Cortex of kidney (tissue), 1 donor: ENCODE measurements at places on chromosomes 2 and 18.

GRCh38 chr2:237923481-237924163 is 43.2 kb upstream of the UBE2F start:
- no peak for DNase-seq

- DNase-seq, result no peak
These were observed 228.5 kb downstream of the TTC32 start for GRCh38 chr2:19673213-19673791.

DNA sequence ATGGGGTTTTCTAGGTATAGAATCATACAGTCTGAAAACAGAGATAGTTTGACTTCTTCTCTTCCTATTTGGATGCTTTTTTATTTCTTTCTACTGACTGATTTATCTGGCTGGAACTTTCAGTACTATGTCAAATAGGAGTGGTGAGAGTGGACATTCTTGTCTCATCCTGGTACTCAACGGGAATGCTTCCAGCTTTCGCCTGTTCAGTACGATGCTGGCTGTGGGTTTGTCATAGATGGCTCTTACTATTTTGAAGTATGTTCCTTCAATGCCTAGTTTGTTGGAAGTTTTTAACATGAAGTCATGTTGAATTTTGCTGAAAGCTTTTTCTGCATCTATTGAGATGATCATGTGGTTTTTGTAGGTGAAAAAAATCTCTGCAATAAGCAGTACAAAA is 730.4 kb downstream of the PLCL1 start:
- no peak for DNase-seq

GRCh38 chr2:68196120-68196716 is 38.5 kb downstream of the PNO1 start:
- no peak for DNase-seq

DNA sequence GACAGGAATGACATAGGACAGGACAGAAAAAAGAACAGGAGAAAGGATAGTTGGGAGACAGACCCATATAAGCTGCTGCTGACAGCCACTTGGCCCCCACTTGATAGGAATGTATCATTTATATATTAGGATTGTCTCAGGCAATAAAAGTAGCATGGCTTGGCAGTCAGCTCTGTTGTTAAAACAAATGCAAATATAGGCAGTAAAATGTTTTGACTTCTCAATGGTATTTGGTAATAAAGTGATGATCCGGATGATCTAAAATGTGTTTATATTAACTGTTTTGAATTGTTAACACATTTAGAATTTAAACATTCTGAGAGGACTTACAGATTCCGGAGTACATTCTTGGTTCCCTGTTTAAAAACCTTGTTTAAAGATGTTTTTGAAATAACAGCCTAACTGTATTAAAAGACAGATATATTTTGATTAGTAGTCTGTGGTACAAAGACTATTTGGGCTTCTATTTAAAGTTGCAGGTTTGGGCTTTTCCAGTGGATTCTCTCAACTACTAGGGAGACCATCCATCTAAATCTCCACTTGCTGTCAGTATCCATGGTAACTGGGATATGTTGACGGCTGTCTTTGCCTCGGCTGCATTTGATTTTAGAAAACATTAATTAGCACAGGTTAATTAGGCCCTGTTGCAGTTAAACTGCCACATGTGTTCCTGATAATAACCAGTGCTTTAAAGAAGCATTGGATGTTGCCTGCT is 147.6 kb downstream of the ESCO1 start:
- DNase-seq, result no peak

GRCh38 chr2:26712486-26713465 is 20.3 kb downstream of the KCNK3 start:
- DNase-seq, result no peak

- DNase-seq, result no peak
These were observed 12.7 kb downstream of the ABI2 start for GRCh38 chr2:203340791-203341487.

DNA sequence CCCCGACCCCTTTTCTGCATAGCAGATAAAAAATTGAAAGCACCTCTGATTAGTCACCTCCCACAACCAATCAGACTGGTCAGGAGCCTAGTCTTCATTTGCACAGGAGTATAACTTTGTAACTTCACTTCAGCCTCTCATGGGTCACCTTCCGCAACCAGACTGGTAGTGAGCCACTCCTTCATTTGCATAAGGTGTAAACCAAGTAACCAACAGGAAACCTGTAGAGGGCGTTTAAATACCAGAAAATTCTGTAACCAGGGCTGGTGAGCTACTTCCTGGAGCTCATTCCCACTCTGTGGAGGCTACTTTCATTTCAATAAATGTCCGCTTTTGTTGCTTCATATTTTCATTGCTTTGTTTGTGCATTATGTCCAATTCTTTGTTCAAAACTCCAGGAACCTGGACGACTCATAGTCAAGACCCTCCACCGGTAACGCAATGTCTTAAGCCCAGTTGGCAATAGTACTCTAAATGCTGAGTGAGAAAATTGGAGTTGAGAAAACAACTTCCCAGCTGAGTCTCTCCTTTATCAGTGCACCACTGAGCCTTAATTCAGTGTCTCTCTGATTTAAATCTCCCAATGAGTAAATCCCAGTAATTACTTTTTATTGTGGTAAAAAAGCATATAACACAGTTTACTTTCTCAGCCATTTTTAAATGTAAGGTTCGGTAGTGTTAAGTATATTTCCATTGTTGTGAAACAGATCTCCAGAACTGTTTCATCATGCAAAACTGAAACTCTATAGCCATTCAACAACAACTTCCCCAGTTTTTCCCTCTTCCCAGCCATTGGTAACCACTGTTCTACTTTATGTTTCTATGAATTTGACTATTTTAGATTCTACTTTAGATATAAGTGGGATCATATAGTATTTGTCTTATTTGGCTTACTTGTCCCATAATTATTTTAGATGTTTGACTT is 392.7 kb upstream of the SLC8A1 start:
- no peak for DNase-seq

- no peak for DNase-seq
These were observed 8.0 kb upstream of the C2orf69 start for GRCh38 chr2:199903111-199903510.

DNA sequence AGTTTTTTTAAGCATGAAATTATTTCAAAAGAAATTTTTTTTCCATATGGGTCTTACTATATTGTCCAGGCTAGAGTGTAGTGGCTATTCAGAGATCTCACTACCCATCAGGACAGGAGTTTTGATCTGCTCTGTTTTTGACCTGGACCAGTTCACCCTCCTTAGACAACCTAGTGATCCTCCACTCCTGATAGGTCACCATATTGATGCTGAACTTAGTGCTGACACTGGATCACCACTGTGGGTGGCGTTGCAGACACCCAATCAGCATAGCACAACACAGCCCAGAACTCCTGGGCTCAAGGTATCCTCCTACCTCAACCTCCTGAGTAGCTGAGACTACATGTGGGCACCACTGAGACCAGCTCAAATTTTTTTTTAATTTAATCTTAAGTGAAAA is 8.2 kb downstream of the OLA1 start:
- DNase-seq, result no peak

- no peak for DNase-seq
These were observed 326.0 kb upstream of the MGAT5 start for GRCh38 chr2:133927894-133928293.

- DNase-seq, result no peak
These were observed 37.4 kb upstream of the SATB2 start for GRCh38 chr2:199495147-199495546.

DNA sequence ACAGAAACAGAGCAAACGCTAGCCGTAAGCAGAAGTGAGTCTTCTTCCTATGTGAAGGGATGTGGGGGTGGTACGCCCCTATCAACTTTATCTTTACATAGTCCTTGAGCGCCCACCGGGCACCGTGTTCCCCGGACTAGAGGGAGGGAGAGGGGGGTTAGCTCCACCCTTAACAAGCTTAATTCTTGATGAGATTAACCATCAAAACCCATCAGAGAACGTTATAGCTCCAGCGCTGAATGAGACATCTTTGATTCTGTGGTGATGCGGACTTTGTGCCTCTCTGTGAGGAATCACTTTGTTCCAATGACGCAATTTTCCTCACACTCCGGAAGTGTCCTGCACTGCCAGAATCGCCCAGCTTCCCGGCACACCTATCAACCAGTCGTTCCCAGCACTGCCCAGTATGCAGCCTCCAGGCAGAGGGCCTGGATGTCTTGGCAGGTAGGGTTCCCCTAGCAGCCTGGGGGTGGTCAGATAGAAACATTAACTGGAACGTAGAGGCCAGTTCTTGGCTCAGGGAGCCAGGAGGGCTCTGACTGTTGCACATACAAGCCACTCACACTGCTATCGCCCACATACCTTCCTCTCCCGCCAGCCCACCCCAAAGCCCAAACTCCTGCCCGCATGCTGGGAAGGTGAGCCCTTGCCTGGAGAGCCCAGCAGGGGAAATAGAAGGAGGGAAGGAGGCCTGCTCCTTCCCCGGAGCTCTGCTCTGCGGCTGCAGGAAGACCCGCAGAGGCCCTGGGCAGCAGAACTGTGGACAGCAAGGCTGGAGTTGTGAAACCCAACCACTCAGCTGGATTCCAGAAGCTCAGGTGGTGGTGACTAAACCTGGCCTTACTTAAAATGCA is 1.9 kb upstream of the ODC1 start:
- DNase-seq, result no peak

GRCh38 chr18:9173770-9174233 is 37.2 kb downstream of the ANKRD12 start:
- DNase-seq, result no peak

DNA sequence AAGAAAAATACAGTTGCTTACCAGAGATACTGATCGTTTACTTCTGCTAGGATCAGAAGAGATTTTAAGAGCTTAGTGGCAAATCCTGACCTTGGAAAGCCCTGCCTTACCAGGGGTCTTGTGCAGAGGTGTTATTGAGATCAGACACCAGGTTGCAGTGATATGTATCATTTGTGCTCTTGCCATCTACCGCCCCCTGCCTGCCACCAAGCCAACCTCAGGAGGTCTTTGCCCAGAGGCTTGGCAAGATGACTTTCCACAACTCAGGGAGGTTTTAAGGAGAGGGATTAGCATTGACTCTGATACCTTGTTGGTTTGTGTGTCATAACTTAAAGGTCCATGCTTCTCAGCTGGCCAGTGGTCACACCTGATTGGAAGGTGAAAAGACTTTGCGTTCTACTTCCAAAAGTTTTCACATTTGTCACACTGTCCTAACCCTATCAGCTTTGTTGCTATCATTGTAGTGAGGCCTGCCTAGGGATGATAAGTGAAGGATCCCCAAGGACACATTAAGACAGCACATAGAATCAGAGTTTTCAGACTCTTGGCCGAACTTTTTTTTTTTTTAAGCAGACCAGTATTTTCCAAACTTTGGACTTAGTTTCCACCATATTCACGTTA is 46.2 kb upstream of the MGAT5 start:
- no peak for DNase-seq

GRCh38 chr2:167294776-167295140 is 406.5 kb downstream of the XIRP2 start:
- DNase-seq, result no peak

- DNase-seq, result no peak
These were observed 215.8 kb upstream of the ITGA4 start for GRCh38 chr2:181241366-181241765.

DNA sequence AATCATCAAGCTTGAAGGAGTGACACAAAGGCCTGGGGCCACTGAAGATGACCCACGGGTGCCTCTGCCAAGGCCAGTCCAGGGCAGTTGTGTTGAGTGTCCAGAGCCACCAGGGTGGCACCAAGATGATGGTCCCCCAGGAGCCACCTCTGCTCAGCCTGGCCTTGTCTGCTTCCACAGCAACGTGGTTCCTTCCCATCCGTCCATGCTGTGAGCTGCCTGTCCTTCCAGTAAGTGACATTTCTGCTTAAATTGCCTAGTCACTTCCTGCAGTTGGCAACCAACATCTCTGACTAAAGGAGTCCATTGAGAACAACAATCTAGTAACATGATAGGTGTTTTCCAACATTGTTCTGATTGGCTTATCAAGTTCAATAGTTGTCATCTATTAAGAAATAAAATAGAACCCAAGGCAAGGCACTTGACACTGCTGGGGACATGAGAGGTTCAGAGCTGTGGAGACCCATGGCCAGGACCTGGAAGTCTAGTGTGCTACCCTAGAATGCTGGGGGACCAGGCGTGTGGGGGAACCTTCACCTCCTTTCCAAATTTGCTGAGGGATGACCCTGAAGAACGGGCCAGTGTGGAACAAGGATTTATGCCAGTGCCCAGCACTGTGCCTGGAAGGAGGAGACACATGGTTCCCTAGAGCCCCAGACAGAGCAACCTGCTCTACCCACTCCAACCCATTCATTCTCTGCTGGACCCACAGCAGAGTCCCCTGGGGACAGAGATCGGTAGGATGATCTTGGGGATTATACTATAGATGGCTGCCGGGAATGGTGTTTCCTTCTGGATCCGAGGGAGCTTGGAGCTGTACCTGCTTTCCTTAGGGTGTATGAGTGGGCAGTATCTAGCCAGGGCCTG is 98.9 kb upstream of the EPC2 start:
- DNase-seq, result no peak

- DNase-seq, result no peak
These were observed 61.5 kb upstream of the BOD1L2 start for GRCh38 chr18:57085371-57085770.

DNA sequence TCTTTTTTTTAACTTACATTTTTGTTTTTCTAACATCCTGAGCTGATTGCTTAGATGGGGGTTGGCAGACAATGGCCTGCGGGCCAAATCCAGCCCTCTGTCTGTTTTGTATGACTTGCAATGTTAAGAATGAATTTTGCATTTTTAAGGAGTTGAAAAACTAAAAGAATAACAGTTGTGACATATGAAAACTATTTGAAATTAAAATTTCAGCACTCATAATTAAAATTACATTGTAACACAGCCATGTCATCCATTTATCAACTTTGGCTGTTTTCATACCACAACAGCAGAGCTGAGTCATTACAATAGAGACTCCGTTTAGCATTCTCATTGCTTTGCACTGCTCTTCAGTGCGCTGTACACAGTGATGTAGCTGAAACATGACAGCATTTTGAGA is 94.1 kb upstream of the MC4R start:
- no peak for DNase-seq

DNA sequence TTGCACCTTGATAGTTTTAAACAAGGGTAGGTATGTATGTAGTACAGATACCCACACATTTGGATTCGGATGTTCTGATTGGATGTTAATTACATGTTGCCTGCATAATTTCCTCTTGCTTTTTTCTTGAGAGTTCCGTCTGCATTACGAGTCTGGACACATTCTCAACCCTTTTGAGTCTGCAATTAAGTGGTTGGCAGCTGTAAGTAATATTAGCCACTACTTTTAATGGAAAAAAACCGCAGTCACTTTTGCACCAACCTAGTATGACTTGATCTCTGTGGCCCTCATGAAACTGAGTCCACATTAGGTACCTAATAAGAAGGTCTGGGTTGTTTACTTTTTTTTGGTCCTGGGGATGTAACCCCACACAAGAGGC is 217.3 kb downstream of the VAPA start:
- no peak for DNase-seq

GRCh38 chr18:76394780-76395476 is 100.1 kb downstream of the ZNF516 start:
- DNase-seq, result no peak

DNA sequence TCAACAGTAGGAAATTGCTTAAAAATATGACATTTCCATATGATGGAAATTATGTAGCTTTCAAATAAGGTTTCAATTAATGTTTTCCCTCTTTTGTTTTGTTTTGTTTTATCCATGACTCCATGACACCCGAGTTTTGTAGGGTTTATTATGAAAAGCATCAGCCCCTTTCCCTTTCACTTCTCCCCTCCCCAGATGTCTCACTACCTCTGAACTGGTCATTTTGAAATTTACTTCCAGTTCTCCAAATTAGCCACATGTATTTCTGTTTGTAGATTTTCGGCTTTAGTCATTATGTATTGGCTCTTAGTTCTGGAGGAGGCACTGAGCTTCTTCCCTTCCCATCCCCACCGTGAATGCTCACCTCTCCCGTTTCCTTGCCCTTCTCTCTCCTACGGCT is 18.6 kb upstream of the VPS4B start:
- DNase-seq, result no peak

- DNase-seq, result no peak
These were observed 61.1 kb upstream of the RND3 start for GRCh38 chr2:150548527-150548926.
